Cortex of kidney (tissue), 1 donor: ENCODE measurements at places on chromosomes 1 and 21.

DNA sequence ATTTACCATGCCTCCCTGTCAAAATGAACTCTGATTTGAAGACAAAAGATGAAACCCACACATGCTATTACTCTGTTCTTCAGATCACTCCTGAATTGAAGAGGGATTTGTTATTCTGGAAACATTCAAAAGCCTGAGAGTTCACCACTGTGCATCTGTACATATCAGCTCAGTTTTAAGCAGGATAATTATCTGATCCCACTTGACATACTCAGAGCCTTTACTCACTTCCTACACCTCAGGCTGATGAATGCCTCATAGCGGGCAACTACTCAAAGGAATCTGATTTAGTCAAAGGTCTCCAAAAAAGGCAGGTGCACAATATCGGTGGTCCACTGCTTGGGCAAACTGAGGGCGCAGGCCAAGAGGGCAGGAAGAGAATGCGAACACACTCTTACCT, 47.5 kb upstream of the LPAR3 start:
- no peak for DNase-seq

DNA sequence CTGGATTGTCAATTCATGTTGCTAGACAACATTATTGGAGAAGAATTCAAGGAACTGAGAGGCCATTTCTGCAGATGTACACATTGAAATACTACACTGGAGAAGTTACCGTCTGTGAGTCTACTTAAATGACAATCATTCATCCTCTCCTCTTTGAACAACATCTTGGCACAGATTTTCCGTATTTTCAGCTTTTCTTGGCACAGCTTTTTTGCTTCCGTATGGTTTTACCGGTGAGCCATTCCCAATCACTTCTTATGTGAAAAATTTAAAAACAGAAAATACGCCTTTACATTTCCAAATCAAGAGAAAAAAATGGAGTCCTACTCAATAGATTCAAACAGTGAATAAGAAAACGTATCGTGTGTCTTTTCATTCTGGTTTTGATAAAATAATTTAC, 1493.7 kb downstream of the AMY1C start:
- DNase-seq, result no peak

DNA sequence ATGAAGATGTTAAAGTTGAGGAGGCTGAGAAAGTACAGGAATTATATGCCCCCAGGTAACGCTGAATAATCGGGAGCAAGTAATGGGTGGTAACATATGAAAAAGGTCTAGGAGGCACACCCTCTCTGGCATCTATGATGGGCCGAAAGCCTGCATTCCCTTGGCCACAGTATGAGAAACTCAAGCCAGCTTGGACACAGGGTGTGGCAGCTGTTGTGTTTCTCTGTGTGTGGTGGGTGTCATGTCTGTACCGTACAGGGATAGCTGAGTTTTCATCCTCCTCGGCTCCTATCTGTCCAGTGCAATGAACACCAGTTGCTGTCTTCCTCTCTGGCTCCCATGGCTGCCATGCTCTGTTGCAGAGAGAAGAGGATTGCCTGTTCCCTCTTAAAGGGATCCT, 32.9 kb downstream of the NBPF3 start:
- DNase-seq, result no peak

DNA sequence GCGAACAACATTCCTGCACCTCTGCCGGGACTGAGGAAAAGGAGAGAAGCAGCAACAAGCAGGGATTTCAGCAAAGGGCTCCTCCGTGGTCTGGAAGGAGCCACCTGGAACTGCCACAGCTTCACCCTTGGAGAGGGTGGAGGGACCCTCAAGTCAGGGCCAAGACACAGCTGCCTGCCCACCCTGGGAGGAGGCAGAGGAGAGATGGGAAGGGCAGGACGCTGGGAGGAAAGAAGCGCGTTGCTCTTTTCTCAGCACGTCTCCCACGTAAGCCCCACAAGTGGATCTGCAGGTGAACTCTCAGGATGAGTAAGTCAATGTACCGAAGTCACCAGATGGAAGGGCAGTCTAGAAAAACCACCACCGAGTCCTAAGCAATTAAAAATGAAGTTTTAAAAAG, 39.6 kb downstream of the SLC19A1 start:
- no peak for DNase-seq

DNA sequence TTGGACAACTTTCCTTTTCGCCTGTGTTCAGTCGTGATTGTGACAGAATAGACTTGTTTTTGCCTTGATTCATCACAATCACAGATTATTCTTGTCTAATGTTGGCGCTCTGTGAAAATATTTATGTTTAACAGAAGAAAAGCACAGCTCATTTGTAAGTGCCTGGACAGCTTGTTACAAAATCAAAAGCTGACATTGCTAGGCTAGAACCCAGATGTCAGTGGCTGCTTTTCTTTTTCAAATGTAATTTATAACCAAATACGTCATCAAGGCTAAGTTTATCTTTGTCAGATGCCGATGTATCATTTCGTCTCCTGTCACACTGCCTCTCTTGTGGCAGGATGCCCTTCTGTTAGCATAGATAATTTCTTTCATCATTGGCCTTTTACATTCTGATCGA, 1227.3 kb downstream of the PLA2G4A start:
- no peak for DNase-seq

GRCh38 chr1:214515544-214516433, 35.6 kb downstream of the PTPN14 start:
- no peak for DNase-seq

GRCh38 chr1:2241820-2242219, 13.7 kb downstream of the SKI start:
- no peak for DNase-seq

- DNase-seq, result no peak
Measured at GRCh38 chr1:53550201-53550741, 91.1 kb downstream of the DMRTB1 start.

GRCh38 chr1:4115191-4115900, 215.3 kb upstream of the C1orf174 start:
- no peak for DNase-seq
